Right renal pelvis (tissue), 4 donors: ENCODE measurements at places on chromosomes 1 and 21. TPM values are rescaled to one million over a fixed set of nuclear protein-coding genes. Genes with fewer than 3 reads are reported as not detected.

The HCN3 gene
- polyA plus RNA-seq: 9.7 TPM

The PDC gene
- polyA plus RNA-seq: 0.16 TPM

The TGFBR3 gene
- polyA plus RNA-seq: 154 TPM

The EDARADD gene
- 8.7 TPM for polyA plus RNA-seq

The ATP1B1 gene
- polyA plus RNA-seq: 461 TPM

The SNRPE gene
- polyA plus RNA-seq: 331 TPM

The S100A3 gene
- polyA plus RNA-seq: 0.24 TPM

The OR2G6 gene
- not detected for polyA plus RNA-seq

The BRINP3 gene
- polyA plus RNA-seq: 8.9 TPM

The AGMAT gene
- 39.3 TPM for polyA plus RNA-seq

The OXCT2 gene
- polyA plus RNA-seq: 0.47 TPM

The TMCC2 gene
- polyA plus RNA-seq: 8.2 TPM

The PRR9 gene
- polyA plus RNA-seq: not detected

The LIN28A gene
- 0.04 TPM for polyA plus RNA-seq

The DNAH14 gene
- polyA plus RNA-seq: 18.6 TPM

The KIAA1614 gene
- polyA plus RNA-seq: 8.1 TPM

The CA6 gene
- 0.05 TPM for polyA plus RNA-seq

The LAX1 gene
- polyA plus RNA-seq: 0.08 TPM

The AMIGO1 gene
- polyA plus RNA-seq: 9.0 TPM

- DNase-seq: no peak
These were observed 192.8 kb upstream of the CAMK1G start for GRCh38 chr1:209390764-209391163.

DNA sequence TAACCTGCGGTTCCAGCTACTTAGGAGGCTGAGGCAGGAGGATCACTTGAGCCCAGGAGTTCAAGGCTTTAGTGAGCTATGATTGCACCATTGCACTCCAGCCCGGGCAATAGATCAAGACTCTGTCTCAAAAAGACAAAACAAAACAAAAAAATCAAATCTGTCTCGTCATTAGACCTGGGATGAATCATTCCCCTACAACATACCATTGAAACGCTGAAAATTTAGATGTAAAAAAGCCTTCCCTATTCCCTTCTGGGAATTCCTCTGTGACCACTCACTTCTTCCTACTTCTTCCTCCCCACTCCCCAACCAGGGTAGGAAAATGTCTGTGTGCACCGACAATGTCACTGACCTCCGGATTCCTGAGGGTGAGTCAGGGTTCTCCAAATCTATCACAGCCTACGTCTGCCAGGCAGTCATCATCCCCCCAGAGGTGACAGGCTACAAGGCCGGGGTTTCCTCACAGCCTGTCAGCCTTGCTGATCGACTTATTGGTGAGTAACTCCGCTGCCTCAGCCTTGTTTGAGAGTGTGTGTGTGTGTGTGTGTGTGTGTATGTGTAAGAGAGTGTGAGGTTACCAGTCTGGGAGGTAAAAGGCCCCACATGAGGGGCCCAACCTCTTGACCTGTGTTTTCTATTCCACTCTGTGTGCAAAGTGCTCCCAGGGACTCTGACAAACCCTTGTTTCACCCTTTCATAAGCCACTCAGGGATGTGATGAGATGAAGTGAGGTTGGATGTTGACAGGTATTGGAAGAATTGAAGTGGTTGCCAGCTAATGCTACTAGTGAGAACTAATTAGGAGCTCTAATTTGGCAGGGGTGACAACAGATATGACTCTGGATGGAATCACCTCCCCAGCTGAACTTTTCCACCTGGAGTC, 16.3 kb upstream of the SARS1 start:
- no peak for DNase-seq

GRCh38 chr1:155910621-155911121, 478 bp downstream of the RIT1 start:
- DNase-seq: no peak

GRCh38 chr1:153728305-153729066, 636 bp downstream of the INTS3 start:
- no peak for DNase-seq

GRCh38 chr1:22500471-22500870, 48.8 kb downstream of the ZBTB40 start:
- DNase-seq: no peak

GRCh38 chr1:201625226-201625761, 86.4 kb downstream of the NAV1 start:
- no peak for DNase-seq

DNA sequence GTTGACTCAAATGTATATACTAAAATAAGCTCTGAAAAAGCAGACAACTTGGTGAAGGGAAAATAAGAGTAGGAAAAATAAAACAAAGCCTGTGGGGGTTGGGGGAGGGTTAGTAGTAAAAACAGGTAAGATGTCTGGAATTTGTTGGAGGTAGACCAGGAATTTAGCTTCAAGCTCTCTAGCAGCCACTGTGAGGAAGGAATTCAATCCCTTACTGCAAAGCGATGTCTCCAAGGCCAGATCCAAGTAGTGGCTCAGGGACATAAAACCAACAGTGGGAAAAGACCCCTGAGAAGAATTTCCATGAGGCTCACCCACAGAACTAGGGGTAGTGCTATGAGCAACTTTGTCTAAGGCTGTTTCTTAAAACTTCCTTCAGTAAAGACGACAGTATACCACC, 7.8 kb downstream of the ANGPTL7 start:
- DNase-seq: no peak

DNA sequence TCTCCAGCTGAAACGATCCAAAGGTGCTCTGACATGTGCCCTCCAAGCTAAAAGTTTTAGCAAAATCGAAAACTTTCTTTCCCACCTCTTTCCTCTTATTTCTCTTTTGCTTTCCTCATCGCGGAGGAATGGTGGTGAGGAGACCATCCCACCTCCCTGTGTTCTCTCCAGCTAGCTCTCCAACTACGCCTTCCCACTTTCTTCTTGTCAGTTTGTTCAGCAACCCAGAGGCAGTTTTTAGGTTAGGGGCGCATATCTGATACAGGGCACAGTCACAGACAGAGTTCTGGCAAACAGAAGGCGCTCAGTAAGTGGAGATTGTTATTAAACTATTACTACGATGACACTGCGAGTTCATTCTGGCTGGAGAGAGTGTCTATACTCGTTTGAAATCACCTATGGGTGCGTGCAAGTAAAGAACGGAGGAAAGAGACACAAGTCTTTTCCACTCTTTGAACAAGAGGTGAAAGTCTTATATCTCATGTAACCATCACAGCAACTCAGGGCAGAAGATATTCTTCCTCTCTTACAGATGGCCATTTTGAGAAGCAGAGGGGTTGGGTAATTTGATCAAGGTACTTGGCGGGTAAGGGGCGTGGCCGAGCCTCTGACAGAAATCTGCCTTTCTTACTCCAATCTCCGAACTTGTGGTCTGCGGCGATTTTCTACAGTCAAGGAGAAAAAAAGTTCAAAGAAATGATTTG, 13.9 kb downstream of the HLX start:
- no peak for DNase-seq

DNA sequence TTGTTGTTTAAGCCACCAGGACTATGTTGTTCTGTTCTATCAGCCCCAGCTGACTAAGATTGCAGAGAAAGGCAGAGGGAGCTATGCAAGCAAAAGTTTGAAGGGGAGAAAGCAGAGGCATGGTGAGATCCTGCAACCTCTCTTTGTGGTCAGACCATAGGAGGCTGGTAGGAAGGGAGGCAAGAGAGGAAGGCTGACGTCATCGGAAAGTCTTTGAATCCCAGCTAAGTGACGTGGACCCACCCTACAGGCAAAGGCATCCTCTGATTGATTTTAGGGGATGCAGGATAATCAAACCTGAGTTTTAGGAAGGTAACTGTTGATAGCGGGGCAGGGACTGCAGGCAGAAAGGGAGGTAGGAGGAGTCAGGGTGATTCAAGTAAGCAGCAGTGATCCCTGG, 23.3 kb upstream of the TNNI1 start:
- no peak for DNase-seq

DNA sequence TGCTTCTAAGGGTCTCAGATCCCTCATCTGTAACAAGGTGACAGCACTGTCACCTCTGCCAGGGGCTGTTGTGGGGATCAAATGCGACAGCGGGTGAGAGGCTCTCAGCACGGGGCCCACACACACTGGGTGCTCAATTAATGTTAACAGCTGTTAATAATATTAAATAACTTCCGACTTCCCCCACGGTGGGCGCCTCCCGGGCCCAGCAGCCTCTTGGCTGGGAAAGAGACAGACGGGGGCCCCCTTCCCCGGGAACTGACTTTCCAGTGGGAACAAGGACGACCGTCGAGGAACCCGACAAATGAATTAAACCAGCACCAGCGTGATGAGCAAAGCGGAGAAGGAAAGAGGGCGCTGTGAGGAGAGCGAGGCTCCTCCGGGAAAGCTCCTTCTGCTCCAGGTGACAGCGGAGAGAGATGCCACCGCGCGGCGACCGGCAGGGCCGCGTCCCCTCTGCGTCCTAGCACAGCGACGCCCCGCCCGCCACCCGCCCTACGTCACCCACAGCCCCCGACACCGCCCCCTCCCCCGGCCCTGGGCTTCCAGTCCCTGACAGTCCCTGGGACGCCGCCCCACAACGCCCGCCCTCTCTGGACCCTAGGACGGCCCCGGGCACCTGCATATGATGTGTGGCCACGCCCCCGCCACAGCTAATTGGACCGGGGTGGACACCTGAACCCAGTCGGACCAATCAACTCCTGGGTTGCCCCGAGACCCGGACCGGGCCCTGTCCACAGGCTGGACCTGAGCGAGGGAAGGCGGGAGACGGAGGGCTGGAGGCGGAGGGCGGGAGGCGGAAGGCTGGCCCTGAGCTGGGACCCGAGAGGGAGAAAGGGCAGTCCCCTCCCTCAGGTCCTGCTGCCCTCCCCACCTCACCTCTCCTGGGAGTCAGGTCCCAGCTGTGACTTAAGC, 38.2 kb downstream of the MATN1 start:
- peak; percentile 63 for DNase-seq

DNA sequence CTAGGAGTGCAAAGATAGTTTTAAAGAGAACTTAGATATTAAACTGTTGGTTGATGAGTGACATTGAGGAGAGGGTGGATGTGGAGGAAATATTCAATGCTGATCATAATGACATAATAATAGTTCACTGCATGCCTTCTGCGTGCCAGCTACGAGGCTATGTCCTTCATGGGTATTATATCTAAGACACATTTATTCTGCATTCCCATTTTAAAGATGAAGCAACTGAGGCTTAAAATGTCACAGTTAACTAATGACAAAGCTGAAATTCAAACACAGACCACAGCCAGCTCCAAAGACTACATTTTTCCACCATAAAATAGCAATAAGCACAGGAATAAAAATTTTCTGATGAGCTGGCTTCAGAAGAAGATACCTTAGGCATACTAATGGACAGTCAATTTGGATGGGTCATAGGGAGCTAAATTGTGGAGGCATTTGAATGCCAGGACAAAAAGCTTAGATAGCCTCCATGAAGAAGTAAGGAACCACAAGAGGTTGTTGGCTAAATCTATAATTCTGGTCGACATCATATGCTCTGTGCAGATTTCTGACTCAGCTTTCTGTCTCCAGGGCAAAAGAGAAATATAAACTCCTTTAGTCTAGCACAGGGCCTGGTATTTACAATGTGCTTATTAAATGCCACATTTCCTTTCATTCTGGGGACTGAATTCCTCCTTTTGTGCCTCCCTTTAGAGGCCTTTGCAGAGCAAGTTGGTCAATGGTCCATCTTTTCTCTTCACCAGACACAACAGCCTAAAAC, 71.2 kb upstream of the NRIP1 start:
- DNase-seq: no peak

DNA sequence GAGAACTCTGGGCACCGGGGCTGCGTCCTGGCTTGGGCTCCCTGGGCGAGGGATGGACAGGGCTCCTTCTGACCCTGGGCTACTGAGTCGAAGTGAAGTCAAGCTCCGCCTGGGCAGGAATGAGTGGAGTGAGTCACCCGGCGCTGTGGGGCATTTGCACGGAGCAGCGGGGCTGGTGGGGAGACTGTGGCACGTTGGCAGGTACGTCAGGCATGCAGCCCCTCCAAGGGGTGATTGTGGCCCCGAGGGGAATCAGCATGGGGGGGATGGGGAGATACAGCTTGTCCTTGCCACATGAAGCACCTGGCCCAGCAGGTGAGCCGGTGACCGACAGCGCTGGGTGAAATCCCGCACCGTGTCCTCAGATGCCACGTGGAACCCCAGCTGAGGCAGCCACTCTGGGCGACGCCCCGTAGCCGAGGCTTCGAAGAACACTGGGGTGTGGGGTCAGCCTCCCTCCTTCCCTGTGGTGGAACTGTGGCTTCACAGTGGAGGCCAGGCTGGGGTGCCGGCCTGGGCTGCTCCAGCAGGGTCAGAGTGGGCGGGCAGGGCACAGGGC, 62.3 kb downstream of the COL18A1 start:
- DNase-seq: no peak

DNA sequence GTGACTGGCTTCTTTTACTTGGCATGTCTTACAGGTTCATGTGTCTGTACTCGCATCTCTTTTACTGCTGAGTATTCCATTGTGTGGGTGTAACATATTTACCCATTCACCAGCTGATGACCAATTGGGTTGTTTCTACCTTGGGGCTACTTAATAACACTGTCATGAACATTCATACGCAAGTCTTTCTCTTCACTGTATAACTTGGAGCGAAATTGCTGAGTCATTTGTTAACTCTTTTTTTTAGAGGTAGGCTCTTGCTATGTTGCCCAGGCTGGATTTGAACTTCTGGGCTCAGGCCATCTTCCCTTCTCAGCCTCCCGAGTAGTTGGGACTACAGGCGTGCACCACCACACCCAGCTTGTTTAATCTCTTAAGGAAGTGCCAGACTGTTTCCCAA, 6.5 kb downstream of the PYCR2 start:
- no peak for DNase-seq

DNA sequence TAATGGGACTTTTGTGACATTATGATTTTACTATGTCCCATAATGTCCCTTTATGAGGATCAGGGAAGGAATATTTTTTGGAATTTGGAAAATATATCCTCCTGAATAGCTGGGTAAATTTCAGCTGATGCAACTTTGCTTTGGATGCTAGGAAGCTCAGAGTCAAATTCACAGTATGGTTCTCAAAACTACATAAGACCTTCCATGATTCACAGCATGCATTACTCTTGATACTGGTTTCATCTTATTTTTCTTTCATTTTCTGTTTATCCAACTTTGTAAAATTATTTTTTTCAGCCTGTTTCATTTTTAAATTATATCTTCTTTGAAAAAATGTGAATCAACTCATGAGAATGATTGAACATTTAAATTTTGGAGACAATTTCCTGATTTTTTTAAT, 160.2 kb downstream of the ATP6V1G3 start:
- no peak for DNase-seq

DNA sequence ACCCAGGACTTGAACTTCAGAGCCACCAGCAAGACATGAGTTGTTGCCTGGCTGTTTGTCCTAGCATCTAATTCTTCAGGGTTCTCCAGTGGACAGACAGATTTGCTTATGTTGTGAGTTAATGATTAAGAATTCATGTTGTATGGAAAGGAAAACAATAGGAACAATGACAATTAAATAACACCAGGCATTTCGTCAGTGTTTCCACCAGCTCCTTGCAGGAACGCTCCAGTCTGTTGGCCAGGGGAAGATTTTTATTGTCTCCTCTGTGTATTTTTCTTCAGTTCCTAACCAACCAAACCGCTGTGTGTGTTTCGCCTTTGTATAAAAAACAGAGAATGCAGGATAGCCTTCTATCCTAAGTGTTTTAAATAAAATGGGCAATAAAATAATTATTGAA, 64.4 kb upstream of the PTGFR start:
- DNase-seq: no peak
